T-helper 17 cell (primary cell): ENCODE measurements at places on chromosomes 1 and 21.

GRCh38 chr1:245837718-245838117, 669.4 kb downstream of the SMYD3 start:
- no peak for DNase-seq

DNA sequence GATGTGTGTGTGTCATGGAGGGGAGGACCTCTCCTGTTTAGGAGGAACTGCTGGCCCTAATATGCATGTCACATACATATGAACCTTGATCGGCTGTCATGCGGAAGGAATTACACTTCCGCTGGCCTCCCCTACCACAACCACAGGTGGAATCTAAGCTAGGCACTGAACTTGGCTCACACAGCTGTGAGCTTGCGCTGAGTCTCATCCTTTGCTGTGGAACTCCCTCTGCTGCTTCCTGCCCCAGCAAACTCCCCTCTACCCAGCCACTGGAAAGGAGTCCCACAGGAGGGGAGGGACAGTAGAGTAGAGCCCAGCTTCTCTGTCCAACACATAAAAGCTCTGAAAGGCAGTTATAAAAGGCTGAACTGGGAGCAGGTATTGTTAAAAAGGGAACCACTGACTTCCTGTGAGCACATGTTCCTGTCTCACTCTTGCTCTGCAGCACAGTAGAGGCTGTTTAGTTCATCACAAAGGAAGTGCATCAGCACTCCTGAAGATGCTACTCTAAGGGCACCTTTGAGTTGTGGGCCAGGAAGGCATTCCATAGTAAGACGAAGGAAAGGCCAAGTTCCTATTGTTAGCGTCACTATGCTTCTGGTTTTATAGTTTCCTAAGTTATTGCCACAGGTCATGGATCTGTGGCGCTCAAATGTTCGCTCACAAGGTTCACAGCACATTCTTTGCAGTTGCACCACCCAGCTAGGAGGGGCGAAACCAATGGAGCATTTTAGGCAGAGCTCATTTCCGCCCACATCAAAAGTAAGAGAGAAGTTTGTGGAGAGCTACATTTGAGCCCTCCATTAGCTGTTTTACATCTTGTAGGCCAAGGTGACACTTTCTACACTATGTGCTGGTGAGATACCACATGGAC, 17.7 kb upstream of the PTPRC start:
- peak; percentile 65 for DNase-seq

DNA sequence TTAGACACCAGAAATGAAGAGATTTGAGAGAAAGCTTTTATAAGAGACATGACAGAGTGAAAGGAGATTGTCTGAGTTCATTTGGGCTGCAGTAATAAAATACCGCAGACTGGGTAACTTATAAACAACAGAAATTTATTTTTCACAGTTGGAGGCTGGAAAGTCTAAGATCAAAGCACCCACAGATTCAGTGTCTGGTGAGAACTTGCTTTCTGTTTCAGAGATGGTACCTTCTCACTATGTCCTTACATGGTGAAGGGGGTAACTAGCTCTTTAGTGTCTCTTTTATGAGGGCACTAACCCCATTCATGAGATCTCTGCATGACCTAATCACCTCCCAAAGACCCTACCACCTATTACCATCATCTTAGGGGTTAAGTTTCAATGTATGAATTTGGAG, 30.9 kb upstream of the FCRL4 start:
- no peak for DNase-seq

GRCh38 chr1:21255943-21256320, 34.3 kb downstream of the ECE1 start:
- no peak for DNase-seq

DNA sequence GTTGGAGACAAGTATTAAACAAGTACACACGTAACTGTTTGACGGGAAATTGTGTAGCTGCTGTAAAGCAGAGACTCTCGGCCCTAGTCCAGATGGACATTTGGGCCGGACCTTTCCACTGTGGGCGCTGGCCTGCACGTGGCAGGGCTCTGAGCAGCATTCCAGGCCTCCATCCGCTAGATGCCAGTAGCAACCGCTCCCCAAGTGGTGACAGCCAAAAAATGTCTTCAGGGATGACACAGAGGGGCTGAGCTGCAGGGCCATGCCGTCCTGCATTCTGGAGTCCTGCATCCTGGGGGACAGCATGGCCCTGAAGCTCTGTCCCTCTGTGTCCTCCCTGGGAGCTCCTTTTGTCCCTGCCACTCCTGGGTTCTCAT, 24.8 kb downstream of the A3GALT2 start:
- no peak for DNase-seq

GRCh38 chr1:241800640-241801039, 47.4 kb upstream of the EXO1 start:
- no peak for DNase-seq

DNA sequence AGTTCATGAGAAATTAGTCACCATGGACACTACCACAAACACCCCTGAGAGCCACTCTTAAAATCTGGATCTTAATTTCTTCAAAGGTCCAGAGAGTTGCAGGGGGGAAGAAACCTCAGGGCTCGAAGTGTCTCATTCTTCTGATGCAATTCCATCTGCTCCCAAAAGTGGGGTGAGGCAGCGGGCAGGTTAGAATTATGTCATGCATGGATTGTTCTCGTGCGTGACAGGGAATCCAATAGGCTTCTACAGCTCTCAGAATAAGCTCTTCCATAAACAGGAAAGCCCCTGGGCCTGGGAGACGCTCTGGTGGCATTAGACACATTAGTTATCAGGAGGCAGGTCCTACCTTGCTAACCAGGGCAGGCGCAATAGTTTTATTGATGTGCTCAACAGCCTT, 8.4 kb downstream of the ENO1 start:
- DNase-seq, result no peak

DNA sequence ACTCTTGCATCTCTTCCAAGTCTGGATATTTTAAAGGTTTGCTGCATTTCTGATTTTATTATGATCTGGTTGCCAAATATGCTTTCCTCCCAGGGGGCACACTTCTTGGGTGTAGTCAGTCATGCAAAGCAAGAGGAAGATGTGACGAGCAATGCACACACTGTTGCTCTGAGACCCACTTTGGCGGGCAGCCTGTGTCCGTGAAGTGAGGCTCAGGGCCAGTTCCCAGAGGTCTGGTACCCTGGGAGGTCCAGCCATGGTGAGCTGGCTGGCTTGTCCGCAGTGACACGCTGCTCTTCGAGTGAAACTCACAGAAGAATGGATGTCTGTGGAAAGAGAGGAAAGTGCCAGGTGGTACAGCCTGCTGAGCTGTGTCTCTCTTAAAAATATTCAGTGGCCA, 52.8 kb upstream of the EDN2 start:
- DNase-seq, result no peak

DNA sequence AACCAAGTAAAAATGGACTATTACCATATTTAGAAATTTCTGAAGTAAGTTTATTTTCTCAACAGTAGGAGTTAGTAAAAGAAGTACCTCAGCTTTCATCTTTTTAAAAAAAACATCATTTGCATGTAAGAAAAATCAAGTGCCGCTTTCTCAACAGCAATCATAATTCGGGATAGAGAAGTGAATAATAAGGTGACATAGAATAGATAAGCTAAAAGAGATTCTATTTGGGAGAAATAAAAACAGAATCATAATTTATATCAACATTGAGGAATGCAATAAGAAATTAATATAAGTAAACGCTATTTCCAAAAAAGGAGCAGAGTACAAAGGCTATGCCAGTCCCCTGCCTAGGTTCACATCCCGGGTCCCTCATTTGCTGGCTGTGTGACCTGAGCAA, 330.9 kb upstream of the GREM2 start:
- DNase-seq, result no peak

DNA sequence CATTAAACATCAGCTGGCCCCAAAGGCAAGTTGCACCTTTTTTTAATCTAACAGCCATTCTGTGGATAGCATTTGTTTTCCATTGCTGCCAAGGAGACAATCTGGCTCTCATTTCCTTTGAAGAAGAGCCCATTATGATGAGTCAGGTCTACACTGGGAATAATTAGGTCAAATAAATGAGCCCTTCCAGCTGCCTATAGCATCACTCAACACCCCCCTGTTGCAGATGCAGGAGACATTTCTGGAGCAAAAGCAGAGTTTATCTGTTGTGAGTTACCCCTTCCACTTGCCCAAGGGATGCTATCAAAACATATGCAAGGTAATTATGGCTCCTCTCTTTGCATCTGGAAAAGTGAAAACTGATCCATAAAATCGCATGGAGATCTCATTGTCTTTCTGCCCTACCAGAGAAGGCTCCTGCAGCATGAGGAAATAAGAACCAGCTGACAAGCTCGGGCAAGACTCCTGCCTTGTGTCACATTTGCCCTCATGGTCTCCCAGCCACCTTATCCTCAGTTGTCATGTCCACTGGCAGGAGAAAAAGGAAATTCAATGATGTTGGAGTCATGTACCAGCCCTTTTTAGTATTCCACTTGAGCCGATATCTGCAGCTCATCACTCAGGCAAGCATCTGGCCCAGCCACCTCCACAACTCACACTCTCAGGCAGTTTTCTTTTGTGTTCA, 135.9 kb downstream of the SLC30A10 start:
- DNase-seq, result no peak

DNA sequence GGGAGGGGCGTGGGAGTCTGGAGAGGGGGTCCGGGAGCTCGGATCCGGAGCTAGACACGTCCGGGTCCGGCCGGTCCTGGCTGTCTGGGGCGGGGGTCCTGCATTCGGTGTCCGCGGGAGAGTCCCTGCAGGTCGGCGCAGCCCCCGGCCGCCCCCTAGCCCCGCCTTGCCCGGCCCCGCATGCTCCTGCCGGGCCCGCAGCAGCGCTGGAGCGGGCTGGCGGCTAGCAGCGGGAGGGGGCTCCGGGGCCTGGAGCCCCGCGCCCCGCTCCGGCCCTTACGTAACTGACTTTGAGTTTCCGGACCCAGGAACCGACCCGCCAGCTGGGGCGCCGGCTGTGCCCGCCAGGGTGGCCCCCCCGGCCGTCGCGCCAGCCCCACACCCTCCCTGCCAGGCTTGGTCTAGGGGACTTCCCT, 26.9 kb upstream of the EPB41 start:
- DNase-seq, result peak; percentile 46

GRCh38 chr1:101507547-101507971, 270.7 kb downstream of the S1PR1 start:
- no peak for DNase-seq

DNA sequence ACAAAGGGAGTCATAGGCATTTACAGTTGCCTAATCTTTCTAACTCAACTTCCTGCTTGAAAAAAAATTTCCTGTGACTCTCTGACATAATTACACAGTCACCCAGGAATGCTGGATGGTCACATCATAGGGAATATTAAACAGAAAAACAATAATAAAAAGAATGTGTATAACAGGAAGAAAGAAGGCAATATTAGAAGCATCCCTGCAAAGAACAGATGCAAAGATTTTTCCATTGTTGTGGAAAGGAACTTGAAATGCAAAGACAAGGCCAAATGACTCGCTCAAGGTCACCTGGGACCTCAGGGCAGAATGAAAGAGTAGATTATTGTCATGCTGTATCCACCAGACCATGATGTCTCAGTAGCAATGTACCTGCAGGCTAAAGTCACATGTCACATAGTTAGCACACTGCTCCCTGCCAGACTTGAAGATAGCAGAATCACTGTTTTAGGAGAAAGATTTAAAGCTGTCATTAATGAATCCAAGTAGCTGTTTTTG, 184.3 kb downstream of the CYYR1 start:
- no peak for DNase-seq

DNA sequence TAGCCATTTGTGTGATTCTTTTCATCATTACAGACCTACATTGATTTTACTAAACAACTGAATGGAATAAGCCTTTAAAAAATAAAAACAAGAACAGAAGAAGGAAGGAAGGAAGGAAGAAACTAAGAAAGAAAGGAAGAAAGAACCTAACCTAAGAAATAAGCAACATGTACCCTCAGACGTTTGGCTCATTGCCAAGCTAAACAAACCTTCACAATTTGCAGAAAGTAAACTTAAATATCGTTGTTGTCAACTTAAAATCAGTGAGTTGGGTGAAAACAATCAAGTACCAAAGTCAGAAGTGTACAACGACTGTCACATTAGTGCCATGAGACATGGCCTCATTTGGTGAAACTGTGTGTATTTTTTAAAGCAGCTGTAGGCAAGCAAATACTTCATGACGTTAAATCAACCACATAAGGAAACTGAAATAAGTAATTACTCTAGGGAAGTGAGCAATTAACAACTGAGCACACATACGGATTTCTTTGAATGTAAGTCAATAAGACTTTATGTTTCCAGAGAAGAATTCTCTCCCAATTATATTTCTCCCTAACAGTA, 313.1 kb upstream of the TMPRSS15 start:
- no peak for DNase-seq

DNA sequence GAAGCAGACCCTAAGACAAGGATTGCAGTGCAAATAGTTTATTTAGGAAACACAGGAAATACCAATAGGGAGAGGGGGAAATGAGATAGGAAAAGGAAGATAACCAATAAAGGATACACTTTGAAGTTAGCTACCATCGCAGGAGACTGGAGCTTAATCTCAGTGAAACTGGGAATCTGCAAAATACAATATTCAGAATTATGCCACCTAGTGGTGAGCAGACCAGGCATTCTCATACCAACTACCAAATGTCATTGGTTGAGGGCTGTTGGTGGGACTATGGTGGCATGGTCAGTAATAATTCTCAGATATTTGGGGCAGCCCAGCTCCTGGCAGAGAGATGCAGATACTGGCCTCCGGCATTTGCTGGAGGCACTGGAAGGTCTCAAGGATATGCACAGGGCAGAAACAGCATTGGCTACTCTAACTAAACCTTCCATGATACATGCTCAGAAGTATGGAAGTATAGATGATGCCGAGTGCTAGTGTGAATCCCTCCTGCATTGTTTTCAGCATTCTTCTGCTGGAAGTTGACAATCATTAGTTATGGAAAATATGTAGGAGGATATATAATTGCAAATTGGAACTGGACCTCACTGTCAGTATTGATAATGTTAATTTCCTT, 11.8 kb upstream of the ZFP69B start:
- no peak for DNase-seq

DNA sequence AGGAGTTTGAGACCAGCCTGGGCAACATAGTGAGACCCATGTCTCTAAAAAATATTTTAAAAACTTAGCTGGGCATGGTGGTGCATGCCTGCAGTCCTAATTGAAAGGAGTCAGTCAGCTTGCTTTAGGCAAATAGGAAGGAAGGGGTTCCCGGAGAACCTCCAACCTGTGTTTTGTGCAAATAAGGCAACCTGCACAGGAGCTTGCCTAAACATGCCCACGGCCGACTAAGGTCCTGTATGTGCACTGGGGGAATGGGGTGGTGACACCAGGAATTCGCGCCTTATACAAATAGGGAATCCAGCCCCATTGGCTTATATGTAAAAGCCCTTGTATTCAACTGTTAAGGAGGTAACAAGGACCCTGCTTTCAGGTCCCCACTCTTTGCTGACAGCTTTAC, 429.2 kb upstream of the ZP4 start:
- DNase-seq, result no peak

- no peak for DNase-seq
Observed at GRCh38 chr1:230365723-230366307, 60.3 kb downstream of the PGBD5 start.

GRCh38 chr1:41882486-41882885, 36.2 kb downstream of the HIVEP3 start:
- no peak for DNase-seq

DNA sequence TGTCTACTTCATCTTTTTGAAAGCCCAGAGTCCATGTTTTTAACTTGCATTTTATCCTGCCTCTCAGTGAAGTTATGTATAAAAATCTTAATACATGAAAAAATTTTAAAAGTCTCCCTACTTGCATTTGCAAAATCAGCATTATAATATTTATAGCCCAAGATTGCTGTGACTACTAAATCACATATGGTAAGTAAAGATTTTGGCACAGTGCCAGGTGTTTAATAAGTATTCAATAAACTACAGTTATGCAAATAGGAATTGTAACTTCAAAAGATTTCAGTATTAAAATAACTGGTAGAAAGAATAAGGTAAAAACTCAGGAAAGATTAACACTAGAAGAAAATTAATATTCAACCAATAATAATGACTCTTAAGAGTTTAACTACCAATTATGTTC, 641.7 kb downstream of the LRRIQ3 start:
- no peak for DNase-seq
